Stimulated activated CD4-positive, alpha-beta T cell treated with anti-CD3 and anti-CD28 coated beads, Interleukin-1b, Interleukin-23, amount 100 ng/mL, for 24 hours (primary cell): ENCODE measurements at places on chromosomes 7 and 10.

GRCh38 chr7:12635830-12636229 lies 51.6 kb upstream of the ARL4A start:
- DNase-seq = no peak

DNA sequence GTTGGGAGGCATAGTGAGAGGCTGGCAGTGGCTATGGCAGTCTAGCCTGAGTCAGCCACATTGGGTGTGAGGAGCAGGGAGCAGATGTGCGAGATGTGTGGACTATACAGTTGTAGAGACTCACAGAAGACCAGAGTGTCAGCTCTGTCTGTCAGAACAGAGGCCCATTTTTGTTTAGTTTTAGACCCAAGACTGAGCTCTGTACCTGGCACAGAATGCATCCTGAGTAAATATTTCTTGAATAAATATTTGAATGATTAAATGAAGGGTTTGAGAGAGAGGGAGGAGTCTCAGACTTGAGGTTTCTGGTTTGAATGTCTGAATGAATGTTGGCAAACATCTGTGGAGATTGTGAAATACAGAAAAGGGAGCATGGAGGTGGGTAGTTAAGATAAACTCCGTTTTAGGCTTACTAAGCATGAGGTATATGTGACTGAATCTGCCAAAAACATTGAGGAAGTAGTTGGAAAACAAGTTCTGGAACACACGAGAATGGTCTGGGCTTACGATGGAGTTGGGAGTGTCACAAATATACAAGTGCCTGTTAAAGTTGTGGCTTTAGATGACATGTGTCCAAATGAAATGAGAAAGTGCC lies 3.6 kb downstream of the SEC23IP start:
- no peak for DNase-seq

DNA sequence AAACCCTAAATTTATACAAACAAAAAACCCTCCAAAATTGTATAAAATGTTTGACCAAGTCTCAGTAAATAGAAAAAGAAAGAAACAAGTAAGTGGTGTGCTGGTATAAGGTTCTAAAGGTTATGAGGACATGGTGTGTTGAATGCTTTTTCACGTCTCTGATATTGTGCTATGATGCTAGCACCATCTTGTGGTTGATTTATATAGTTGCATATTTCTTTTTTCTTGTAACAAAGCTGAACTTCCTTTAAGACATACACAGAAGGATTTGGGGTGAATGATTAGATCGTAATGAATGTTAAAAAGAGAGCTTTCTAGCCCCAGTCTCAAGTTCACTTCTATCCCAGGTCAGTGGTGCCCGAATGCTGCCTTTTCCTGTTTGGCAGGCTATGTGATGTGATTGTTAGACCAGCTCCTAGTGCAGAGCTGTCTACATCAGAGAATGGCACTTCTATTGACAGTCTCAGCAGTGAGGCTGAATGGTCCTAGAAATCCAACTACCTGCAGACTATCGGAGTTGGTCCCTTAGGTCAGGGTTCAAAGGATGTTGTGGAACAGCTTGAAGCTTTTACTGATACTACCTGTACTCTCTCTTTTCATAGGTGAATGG lies 25.0 kb downstream of the VTI1A start:
- DNase-seq = no peak

- DNase-seq = no peak
These were observed 64.2 kb downstream of the AVL9 start for GRCh38 chr7:32559480-32559879.

DNA sequence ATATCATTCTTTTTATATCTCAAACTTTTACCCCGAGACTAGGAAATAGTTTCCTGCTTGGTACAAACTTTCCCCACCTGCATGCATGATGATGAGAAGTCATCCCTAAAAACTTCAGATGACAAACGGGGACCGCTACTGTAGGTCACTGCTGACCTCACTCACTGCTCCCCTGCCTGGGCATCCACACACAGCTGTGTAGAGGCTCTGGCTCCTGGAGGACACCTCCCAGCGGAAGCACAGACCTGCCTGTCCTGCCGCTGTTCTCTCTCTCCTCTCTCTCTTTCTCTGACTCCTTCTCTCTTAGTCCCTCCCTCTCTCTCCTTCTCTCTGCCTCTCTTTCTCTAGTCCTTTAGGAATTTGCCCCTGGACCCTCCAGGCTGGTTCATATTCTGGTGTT lies 202.9 kb upstream of the PITRM1 start:
- DNase-seq = no peak

GRCh38 chr10:78973901-78974616 lies 94.7 kb upstream of the ZMIZ1 start:
- peak; percentile 26 for DNase-seq

- DNase-seq = no peak
These were observed 4.2 kb upstream of the RPEL1 start for GRCh38 chr10:103241262-103242011.

- DNase-seq = no peak
These were observed 948.8 kb upstream of the POT1 start for GRCh38 chr7:125878235-125878956.

- no peak for DNase-seq
These were observed 997 bp upstream of the LDB1 start for GRCh38 chr10:102120991-102121738.

DNA sequence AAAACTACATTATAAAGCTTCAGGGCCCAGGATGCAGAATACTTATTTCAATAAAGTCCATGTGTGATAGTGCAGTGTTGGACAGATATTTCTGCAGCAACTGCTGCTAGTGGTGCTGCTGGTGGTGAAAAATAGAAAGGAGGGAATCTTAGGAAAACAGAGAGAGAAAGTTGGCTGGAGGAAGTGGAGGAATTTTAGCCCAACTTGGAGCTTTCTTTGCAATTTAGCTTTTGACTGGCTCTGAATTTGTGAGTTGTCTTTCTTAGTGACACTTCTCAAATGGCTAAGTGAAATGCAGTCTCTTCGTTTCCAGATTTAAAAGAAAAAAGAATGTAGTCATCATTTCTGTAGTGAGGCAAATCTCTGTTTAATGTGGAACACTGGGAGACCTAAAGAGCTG lies 45.4 kb downstream of the GPR158 start:
- DNase-seq = no peak

GRCh38 chr10:77299320-77299719 lies 338.3 kb downstream of the KCNMA1 start:
- no peak for DNase-seq

DNA sequence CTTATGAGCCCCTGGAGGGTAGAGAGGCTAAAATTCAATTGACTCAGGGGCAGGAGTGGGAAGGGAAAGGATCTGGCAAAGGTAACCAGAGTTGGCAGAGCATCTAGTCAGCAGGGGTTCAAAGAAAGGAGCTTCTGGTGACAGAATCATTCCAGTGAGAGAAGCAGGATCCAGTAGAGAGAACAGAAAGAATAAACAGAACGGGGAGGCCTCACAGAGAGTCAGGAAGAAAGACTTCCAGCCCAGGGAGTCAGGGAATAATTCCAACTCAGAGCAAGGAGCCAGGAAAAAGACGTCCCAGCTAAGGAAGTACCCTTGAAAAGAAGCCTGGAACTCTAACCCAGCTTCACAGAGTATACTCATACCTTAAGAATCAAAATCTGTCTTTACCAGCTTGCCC lies 66.6 kb upstream of the CPXM2 start:
- DNase-seq = no peak

DNA sequence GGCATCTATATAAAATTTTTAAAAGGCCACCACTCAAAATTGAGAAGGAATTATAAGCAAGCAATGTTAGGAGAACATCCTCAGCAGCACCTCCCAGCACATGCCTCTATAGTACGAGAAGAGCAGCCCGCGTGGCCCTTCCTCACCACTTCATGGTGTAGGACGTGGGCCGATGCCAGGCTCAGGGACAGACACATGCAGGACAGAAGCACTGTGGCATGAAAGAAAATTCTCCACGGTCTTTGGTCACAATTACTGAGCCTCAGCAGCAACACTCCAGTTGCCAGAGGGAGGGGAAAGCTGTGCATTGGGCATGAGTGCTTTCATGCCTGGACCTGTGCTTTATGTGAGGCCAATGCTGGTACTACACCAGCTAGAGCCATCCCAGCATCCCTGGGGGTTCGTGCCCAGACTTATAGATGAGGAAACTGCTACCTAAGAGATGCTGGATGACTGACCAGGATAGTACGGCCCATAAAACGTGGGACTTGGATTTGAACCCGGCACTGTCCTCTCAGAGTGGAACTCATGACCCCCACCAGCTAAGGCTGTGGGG lies 164.7 kb downstream of the ADAM12 start:
- DNase-seq = no peak

DNA sequence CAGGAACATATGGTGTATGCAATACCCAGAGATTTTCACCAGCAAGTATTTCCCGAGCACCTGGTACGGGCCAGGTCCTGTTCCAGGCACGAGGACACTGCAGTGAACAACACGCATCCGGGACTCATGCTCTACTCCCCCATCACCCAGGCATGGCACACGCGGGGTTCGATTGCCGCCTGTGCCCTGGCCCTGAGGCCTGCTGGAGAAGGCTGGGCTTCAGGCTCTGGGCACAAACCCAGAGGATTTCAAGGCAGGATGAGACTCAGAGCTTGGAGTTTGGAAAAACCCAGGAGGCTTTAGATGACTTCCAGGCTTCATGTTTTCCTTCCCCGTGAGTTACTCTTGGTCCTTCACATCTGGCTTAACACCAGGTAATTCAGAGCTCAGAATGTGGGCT lies 143.5 kb downstream of the NEURL1 start:
- DNase-seq = no peak

DNA sequence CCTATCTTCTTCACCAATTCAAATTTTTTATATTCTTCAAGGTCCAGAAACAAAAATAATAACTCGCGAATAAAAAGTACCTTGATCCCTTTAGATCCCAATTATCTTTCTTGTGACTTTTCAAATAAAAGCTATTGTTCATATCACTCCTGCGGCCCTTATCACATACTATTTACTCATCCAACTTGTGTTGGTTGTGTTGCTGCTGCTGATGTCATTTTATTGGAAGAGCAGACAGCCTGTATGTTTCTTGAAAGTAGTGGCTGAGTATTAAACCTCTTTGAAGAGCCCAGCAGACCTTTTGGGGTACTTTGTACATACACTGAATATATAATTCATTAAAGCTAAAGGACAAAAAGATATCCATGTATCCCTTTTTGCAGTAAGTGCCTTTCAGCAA lies 231.7 kb downstream of the CTNNA3 start:
- DNase-seq = no peak

GRCh38 chr10:116452338-116452720 lies 24.7 kb downstream of the PNLIPRP3 start:
- no peak for DNase-seq

GRCh38 chr10:30639946-30640786 lies 10.6 kb upstream of the LYZL2 start:
- no peak for DNase-seq

GRCh38 chr7:112282476-112283188 lies 76.1 kb downstream of the ZNF277 start:
- no peak for DNase-seq

DNA sequence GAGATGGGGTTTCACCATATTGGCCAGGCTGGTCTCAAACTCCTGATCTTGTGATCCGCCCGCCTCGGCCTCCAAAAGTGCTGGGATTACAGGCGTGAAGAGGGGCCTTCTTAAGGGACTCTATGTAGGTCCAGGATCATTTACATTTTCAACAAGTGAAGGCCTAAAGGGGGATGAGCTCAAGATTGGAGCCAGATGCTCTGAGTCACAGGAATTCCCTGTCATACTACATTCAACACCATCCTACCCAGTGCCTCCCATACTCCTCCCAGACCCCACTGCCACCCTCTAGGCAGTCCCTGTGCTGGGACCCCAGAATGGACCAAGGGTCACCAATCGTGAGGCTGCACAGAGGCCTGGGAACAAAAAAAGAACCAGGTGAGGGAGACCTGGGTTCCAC lies 29.9 kb downstream of the CYTH3 start:
- DNase-seq = no peak

GRCh38 chr10:79352035-79352877 lies 5.0 kb downstream of the PPIF start:
- no peak for DNase-seq

GRCh38 chr10:6561552-6561951 lies 18.5 kb downstream of the PRKCQ start:
- no peak for DNase-seq

DNA sequence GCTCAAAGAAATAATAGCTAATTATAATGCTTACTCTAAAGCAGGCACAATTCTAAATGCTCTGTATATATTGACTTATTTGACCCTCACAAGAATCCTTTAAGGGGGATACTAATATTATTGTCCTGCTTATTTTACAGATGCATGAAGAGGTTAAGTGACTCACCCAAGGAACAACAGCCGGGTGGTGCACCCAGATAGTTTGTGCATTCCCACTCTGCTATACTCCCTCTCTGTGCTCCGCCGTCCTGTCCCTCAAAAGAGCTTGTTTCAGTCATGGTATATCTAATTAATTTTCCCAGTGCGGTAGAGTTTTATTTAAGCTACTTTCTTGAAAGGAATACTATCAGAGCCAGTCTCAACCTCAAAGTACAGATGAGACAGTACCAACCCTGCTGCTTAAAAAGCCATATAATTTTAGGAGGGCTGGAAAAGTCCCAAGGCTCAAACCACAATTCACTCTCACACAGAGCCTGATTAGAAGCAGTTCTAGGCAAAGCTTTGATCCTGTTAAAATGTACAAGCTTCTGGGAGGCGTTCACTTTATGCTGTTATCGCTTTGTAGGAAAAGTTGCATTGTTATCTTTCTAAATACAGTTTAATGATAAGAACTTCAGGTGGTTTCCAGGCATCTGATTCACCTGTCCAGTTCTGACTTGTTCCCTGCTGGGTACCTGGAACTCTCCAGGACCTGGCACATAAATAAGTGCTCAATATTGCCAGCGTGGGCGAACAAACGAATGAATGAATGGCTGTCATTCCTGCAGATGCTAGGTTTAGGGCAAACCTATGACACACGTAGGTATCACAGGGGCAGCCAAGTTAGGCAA lies 261.5 kb upstream of the KLF14 start:
- no peak for DNase-seq

DNA sequence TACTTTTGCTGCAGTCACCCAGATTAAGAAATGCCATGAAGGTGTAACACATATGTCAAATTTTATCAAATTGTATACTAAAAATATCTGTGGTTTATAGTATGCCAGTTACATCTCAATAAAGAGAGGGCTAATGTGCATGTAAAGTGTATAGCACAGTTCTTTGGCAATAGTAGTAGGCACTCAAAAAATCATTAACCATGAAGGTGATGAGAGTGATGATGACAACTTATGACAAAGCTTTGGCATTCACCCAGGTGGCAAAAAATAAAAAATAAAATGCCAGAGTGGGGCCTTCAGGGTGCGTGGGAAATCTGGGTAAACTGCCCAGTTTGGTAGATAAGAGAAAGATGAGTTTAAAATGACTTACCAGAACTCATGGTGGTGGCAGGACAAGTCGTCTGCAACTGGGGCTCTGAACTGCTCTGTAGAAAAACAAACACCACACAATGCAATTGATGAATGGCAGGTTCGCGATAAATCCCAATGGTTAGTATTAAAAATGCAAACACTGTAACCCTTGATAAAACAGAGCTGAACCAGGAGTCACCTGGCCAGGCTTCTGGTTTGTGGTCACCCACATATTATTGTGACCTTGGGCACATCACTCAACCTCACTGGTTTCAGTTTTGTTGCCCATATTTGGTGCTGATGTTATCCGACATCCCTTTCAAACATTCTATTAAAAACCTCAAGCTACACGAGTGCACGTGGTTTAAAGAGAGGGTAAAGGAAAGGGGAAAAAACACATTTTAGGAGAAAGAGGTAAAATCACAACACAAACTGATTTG lies 120.2 kb downstream of the SORBS1 start:
- DNase-seq = no peak

- DNase-seq = no peak
These were observed 30.6 kb downstream of the RPA3 start for GRCh38 chr7:7687800-7688199.

GRCh38 chr7:46170792-46171191 lies 249.7 kb upstream of the IGFBP3 start:
- no peak for DNase-seq
